NCI-H446 treated with DMSO at 0.1 percent for 48 hours (cell line): ENCODE measurements at places on chromosomes 6 and 20.

DNA sequence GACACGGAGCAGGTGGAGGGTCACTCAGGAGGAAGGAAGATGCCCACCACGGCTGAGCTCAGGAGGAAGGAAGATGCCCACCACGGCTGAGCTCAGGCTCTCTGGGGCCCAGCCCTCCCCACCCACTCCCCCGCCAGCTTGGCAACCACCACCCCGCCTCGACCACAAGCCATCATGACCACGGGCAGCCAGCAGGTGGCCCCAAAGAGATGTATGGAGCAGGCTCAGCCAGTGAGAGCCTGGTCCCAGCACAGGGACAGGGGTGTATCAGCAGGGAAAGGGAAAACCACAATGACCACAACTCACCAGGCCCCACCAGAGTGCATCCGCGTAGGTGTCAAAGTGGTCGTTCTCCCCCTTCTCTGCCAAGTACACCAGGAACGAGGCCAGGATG lies 30.4 kb downstream of the KCNQ2 start:
- no peak for DNase-seq

GRCh38 chr6:113620386-113620785 lies 236.8 kb upstream of the MARCKS start:
- DNase-seq: no peak

DNA sequence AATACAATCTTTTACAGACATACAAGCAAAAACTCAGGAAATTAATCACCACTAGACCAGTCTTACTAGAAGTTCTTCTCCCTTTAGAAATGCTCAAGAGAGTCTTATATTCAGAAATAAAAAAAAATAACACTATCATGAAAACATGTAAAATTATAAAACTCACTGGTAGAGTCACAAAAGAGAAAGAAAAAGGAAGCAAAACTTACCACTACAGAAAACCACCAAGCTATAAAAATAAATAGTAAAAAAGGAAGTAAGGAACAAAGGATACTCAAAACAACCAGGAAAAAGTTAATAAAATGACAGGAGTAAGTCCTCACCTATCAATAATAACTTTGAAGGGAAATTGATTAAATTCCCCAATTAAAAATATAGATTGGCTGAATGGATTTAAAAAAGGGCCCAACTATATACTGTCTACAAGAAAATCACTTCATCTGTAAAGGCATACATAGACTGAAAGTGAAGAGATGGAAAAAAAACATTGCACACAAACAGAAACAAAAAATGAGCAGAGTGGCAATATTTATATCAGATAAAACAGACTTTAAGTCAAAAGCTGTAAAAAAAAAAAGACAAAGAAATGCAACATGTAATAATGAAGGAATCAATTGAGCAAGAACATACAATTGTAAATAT lies 489.5 kb downstream of the KIF16B start:
- DNase-seq: no peak

- DNase-seq: no peak
Observed at GRCh38 chr6:13511913-13512717, 24.7 kb upstream of the GFOD1 start.

DNA sequence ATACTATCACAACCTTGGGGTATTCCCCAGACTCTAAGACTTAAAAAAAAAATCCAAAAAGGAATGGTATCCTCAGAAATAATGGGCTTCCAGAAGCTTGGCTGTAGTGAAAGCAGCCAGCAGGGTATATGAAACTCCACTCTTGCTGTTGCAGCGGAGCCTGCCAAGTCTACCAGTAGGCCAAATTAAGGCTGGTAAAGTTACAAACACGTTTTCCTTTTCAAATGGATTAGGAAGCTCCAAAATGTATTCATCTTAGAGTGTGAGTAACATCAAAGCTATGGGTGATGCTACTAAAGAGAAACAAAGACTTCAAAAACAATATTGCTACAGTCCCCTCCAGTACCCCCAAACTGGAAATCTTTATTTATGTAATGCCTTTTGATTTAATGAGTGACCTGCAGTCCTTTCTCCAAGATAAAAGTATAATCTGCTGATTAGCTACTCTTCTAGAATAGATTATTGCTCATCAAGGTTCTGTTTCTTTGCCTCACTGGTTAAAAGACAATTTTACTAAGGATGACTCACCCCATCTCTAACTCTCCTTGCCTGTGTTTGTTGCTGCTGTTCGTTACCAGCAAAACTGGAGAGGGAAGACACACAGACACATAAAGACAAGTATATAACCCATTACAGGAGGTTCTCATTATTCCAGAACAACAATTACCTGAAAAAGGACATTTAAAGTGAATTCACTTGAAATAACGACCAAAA lies 84.9 kb downstream of the BTBD9 start:
- peak; percentile 74 for DNase-seq

GRCh38 chr20:24911461-24911860 lies 37.6 kb upstream of the CST7 start:
- no peak for DNase-seq

DNA sequence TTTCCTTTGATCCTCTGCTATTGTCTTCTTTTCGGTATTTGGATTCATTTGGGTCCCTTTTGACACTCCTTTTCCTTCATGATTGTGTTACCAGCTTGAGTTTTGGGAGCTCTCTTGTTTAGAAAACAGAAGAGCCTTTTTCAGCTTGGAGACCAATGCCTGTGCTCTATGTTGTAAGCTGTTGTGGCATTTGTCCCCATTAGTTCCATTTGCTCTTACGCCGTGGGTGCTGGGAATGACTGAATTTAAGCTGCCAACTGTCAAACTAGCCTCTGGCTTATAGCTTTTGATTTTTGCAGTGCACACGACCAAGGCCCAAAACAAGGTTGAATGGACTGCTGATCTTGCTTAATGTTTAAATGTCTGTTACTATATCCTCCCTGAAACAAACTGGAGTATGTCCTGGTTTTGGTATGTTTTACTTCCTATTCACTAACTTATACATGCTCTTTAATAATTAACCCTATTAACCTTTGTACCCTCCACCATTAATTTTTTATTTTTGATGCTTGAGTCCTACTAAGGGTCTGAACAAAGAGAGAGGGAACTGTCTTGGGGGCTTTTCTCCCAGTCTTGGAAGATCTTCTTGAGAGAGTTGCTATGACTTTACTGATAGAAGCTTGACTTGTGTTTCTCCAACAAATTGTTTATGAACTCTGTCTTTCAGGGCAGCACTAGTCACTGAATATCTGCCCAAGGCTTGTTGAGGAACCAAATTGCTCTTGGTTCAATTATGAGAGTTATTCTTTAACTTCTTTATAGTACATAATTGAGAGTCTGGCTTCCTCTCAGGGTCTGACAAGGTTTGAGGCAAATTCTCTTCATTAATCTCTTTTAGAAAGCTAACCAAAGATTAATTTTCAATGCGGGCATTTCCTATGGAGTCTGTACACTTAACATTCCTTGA lies 100.3 kb upstream of the SIRPG start:
- no peak for DNase-seq

DNA sequence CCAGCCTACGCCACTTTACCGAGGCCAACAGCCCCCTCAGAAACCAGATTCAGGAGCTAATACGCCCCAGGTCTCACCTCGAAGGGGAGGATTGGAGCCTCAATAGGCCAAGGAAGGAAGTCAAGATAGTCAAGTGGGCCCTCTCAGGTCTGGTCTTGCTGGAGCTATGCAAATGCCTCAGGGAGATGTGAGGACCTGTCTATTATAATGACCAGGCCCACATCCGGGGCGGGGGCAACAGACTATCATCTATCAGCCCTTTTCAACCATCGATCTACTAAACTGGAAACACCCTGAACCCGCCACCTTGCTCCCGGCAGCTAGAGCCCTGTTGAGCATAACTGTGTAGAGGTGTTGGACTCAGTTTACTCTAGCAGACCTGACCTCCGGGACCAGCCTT lies 12.7 kb upstream of the GSTA3 start:
- no peak for DNase-seq

DNA sequence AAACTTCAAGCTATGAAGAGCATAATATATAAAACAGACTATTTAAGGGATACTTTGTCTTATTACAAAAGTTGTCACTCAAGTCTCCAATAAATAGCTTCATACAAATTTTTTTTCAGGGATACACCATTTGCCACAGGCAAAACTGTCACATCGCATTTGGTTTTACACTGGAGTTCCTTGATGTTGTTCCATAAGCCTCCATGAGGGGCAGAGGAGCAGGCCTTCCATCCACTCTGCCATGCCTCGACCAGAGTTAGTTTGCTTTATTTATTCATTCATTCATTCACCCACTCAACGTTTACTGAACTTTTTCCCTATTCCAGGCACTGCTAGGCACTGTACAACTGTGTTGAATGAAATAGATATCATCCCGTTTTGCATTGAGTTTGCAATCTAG lies 246.6 kb downstream of the PHF3 start:
- DNase-seq: no peak

- DNase-seq: no peak
Observed at GRCh38 chr6:135568379-135568778, 70.8 kb upstream of the AHI1 start.

DNA sequence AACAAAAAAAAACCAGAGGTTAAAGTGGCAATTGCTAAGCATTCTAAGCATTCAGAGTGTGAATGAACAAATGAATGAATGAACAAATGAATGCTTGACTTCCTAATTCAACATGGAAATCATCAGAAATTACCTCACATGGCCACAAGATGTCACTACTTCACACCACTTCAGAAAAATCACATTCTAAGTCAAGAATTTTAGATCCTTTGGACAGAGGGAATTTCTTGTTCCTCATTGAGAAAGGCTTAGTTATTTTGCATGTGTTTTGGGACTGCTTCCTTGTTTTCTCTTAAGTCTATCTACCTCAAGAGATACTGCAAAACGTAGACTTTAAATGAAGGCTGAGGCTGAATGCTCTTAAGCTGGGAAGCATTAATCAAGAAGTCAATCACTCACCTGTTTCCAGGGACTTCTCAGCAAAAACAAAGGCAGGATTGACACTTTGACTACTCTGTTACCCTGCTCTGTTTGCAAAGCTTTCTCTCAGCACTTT lies 120.2 kb downstream of the MBOAT1 start:
- DNase-seq: peak; percentile 7

- no peak for DNase-seq
Observed at GRCh38 chr6:10174761-10175160, 240.1 kb downstream of the TFAP2A start.

DNA sequence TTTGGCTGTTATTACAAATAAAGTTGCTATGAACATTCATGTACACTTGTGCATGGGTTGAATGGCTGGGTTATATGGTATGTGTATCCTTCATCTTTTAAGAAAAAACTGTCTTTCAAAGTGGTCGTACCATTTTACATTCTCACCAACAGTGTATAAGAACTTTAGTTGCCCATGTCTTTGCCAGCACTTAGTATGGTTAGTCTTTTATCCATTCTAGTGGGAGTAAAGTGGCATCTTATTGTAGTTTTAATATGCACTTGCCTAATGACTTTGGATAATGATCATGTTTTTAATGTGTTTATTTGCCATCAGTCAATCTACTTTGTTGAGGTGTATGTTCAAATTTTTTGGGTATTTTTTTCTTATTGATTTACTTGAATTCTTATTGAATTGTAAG lies 32.5 kb upstream of the ECI2 start:
- no peak for DNase-seq

DNA sequence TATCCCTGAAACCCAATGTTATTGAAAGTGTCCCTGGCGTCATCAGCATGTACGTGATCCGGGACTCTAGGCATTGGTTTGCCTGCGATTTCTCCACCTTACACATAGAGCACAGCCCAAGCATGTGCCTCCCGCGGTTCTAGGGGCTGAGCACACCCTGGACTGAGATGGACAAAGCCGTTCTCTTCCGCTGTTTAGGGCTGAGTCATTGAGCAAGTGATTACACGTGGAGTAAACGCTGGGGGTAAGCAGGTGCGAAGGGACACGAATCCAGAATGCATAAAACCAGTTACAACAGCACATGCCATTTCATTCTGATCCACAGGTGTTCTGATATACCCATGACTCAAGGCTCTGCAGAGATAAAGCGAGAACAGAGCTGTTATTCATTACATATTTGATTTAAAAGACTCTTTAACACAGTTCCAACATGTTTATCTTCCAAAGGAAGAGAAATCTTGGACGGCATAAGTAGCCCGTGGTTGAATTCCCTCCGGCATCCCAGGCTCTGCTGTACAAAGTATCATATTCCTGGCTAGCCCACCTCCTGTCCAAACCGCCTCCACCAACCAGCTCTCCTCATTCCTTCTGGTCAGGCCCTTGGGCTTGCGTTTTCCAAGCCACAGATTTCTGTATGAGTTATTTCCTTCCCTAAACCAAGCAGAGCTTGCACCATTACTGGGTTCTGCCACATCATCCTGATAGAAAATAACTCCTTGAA lies 36.1 kb upstream of the THBS2 start:
- DNase-seq: no peak

DNA sequence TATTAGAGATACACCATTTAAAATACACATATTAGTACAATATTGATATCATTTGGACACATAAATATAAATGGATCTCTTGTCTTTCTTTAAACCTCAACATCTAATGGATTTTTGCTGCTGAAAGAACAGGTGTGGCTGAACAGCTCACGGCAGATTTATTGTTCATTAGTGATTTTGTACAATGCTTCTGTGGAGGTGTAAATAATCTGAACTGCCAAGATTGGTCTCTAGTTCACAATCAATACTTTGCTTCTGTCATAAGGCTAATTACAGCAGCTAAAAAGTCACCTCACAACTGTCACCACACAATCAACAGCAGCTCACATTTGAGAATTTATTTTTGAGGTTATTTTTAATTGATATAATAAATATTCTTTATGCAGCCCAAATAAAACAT lies 162.0 kb upstream of the SIM1 start:
- no peak for DNase-seq

DNA sequence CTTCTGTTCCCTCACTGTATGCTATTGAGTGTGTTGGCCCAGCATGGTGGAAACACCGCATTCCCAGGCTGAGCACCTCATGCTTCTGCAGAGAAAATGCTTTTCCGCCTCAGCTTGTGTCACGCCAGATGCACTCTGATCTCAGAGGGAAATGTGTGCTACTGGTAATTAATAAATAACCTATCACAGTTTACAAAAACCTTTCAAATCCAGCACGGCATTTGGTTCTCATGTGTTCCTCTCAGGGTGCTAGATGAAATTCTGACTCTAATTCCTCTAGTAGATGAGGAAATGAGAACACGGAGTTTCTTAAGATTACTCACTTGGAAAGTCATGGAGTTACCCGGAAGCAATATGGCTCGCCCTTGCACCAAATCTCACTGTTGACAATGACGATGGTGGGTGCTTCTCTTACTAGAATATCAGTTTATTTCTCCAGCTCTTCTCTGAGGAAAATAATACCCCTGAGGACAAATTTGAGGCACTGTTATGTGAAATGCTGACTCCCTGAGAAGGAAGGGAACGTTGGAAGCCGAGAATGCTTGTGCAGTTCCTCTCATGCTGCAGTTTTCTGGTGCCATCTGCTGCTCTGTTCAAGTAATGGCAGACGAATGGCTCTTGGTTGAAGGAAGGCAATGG lies 116.6 kb downstream of the RNF144B start:
- DNase-seq: peak; percentile 64
